ENCODE measurements at places on chromosomes 5 and 9.

- DNase-seq = no peak
Measured at GRCh38 chr5:14702238-14702839, 37.8 kb downstream of the OTULIN start.

DNA sequence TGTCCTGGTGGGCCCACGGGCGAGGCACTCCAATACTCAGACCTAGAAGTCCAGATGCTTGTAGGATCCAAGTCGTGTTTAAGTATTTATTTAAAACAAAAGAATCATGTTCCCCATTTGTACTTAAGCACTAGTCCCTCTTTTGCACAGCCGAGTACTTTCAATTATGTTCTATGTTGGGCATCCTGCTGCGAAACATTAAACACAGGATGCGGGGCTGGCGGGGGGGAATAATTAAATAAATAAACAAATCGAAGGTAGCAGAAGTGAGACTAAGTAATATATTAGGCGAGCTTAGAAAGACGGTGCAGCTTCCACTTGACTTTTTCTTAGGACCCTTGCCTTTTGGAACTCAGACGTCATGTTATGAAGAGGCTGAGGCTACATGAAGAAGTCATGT is 1129.2 kb upstream of the ACO1 start:
- DNase-seq = no peak

GRCh38 chr9:98074115-98074990 is 17.8 kb downstream of the NANS start:
- peak; percentile 56 for DNase-seq

- no peak for DNase-seq
Measured at GRCh38 chr9:132356324-132356924, 1.6 kb upstream of the SETX start.

- DNase-seq = no peak
Measured at GRCh38 chr5:169094586-169095409, 206.1 kb downstream of the SLIT3 start.

DNA sequence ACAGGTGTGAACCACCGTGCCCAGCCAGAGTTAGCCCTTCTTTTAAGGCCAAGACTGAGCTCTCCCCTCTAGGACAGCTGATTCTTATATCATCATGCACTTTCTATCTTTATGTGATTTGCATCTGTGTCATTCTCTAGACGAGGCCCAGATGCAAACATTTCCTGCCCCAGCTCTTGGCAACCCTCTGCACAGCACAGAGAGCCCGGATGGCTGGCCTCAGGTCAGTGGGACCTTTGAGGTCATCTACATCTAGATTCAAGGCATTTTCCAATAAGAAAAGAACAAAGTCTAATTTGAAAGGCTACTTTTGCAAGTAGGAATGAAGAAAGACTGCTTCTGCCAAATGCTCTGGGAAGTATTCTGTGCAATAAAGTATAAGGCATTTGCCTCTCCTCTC is 109.0 kb upstream of the DAB2 start:
- no peak for DNase-seq

- DNase-seq = no peak
Measured at GRCh38 chr5:147985608-147986007, 78.2 kb upstream of the SPINK5 start.

DNA sequence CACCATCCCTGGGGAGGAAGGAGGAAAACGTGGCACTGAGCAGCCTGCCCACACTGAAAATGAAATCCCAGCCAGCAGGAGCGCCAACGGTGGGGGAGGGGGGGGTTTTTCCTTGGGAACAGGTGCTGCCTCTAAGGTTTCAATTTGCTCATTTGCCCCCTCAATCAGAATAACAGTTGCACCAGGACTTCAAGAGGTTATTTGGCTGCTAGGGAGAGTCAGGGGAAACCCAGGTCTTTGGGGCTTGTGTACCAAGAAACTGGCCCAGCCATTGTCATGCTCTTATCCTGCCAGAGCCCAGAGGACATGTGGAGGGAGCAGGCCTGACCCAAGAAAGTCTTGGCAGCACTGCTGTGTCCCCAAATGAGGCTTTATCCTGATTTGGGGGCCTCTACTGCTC is 66.5 kb downstream of the NDFIP1 start:
- no peak for DNase-seq

DNA sequence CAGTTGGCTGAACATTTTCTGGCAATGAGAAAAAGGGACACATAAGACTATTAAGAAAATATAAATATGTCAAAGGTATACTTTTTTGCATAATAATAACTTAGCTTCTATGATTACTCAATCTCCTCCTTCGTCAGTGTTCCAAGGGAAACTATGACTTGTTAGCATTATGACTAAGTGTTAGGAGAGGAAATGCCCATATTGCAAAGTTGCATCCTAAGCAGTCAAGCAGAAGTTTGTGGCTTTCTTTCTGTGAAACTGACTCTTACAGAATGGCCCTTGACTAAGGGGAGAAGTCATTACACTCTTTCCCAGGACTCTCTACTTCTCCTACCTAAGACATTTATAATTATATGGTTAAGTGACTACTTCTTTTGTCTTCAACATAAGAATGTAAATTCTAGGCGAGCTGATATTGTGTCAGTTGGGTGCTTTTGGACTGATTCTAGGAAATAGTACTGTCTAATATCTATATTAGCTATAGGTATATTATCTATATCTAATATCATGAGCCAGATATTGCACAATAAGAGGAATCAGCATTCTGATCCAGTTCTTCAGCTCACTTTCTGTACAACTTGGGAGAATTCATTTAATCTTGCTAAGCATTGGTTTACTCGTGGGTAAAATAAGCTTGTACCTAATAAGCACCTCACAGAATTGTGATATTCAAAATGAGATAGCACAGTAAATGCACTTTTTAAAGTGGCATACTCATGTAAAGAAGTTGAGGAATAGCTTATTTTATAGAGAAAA is 16.4 kb upstream of the SPINK6 start:
- no peak for DNase-seq

- DNase-seq = no peak
Measured at GRCh38 chr9:92522983-92523970, 12.5 kb downstream of the ECM2 start.

DNA sequence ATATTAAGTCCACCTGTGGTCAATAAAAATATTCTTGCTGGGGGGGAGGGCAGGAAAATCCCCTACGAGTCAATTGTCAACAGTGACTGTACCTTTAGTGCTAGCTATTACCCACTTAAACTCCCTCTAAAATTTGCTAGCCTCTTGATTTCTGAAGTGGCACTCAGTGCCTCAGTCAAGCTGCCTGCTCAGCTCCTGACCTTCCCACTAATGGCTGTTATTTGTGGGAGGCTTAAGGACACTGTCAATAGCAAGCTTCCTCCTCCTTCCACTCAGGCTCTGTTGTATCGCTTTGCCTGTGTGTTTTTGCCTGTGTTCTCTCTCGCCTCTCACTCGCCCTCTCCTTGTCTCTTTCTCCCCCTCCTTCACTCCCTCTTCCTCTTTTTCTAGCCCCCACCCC is 140.8 kb downstream of the BNC2 start:
- DNase-seq = no peak

DNA sequence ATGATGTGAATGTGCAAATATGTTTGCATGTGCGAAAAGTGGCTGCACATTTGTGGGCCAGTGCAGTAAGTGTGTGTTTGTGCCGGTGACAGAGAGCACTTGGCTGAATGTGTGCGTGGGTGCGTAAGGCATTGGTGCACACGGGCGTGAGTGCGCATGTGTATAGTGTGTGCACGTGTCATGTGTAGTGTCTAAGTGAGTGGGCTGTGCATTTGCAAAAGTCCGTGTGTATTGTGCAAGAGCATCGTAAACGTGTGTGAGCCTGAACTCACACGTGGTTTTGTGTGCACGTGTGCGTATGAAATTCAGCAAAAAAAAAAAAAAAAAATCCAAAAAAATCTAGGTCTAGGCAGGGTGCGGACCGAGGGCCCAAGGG is 6.5 kb upstream of the EBF1 start:
- no peak for DNase-seq
